ENCODE measurements at places on chromosomes 12 and 14.

- no peak for DNase-seq
Observed at GRCh38 chr12:130920723-130921381, 32.9 kb upstream of the ADGRD1 start.

- DNase-seq, result no peak
Observed at GRCh38 chr12:115118177-115118724, 434.3 kb upstream of the TBX3 start.

DNA sequence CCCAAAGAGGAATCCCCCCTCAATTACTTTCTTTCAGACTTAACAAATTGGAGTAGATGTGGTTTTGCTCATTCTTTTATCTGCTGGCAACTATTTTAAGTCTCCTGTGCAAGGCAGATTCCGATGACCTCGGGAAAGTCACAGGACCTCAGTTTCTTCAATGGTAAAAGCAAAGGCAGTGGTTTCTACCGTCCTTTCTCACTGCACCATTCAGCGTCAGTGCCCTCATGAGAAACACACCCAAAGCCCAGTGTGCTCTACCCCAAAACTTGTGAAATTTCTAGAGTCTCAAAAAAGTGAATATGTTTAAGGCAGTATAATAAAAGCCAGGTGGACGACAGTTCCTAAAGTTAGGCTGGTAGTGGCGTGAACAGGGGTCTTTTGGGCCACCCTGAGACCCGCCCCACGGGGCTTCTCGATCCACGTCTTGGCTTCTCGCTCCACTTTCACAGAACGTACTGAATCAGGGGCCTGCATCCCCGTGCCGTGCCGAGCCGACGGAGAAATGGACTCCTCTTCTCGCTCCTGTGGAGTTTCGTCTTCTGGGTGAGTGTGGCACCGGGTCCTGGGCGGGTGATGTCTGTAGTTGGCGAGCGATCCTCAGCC is 1.3 kb upstream of the ARHGAP5 start:
- peak; percentile 37 for DNase-seq

DNA sequence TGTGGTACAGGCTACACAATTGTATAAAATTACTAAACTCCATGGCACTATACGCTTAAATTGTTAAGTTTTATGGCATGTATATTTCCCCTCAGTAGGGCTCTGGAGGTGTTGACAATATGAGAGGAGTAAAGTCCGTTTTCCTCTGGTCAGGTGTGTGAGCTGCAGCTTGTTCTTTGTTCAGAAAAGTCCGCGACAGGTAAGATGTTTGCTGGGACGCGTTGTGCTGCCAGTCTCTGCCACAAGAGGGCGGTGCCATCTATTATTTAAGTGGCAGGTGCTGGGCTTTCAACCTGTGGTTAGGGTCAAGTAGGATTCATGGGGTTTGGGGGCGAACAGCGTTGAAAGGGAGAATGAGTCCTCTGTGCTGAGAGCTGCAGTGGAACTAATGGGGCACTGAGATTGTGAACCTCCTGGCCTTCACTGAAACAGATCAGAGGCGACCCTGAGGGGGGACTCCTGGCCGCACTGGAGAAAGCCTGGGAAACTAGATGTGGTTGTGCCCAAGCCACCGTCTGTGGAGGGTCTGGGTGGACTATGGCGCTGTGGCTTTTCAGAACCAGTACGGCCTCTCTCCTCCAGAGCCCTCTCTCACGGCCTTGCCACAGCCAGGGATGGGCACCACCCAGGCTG is 179.0 kb downstream of the SLC15A4 start:
- DNase-seq, result no peak

DNA sequence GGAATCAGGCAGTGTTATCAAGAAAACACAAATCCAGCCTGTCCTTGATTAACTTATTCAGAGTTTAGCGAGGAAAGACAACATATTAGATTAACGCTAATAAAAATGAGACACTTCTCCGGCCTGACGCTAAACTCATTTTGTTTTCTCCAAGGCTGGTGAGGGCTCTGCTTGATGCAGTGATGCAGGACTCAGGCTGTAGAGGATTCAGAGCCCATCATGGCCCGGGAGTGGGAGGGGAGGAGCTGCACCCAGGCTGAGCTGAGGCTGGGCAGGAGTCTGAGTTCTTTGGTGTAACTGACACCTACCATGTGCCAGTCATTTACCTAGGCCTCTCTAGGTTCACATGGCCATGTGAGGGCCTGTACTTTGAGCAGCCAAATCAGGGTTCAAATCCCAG is 70.0 kb downstream of the WSCD2 start:
- no peak for DNase-seq

Data from kidney glomerular epithelial cell (primary cell).